Articular chondrocyte of knee joint (primary cell): ENCODE measurements at places on chromosomes 12 and 14. TPM values are rescaled to one million over a fixed set of nuclear protein-coding genes. Genes with fewer than 3 reads are reported as not detected.

SERPINA3 gene
- 24.2 and 76.8 TPM in 2 replicates for total RNA-seq

KRT80 gene
- 0.52 and 0.97 TPM in 2 replicates for total RNA-seq

TPPP2 gene
- not detected in 2 replicates for total RNA-seq

RNASE9 gene
- total RNA-seq = not detected in 2 replicates

HOTAIR gene
- 1.6 and 1.8 TPM in 2 replicates for total RNA-seq

SLC6A12 gene
- not detected in 2 replicates for total RNA-seq

CMTM5 gene
- 0.22 and 0.26 TPM in 2 replicates for total RNA-seq

DYNC1H1 gene
- total RNA-seq = 387 and 470 TPM in 2 replicates
